Activated naive CD8-positive, alpha-beta T cell treated with anti-CD3 and anti-CD28 coated beads, Interleukin-2, amount 10 ng/mL, durations not matched to agents 7 days and 5 days (primary cell): ENCODE measurements at places on chromosomes 2 and 18.

- no peak for DNase-seq
Observed at GRCh38 chr18:70019991-70020390, 72.3 kb upstream of the CD226 start.

DNA sequence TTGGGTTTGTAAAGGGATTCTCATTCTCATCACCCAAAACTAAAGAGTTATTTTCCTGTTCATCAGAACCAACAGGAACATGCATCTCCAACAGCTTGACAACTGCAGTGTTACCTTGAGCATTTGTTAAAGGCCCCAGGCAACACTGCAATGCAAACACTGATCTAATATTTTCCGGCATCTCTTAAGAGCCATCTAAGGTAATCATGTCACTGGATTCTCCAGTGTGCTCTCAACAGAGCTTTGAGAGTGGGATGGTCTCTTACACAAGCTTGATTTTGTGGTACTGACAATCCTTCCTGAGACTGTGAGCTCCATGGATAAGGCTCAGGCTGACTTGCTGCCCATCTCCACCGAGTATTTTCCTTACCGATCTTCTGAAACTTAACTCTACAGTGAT lies 90.5 kb upstream of the ITGB6 start:
- no peak for DNase-seq

GRCh38 chr2:133641497-133641896 lies 73.2 kb upstream of the NCKAP5 start:
- no peak for DNase-seq

DNA sequence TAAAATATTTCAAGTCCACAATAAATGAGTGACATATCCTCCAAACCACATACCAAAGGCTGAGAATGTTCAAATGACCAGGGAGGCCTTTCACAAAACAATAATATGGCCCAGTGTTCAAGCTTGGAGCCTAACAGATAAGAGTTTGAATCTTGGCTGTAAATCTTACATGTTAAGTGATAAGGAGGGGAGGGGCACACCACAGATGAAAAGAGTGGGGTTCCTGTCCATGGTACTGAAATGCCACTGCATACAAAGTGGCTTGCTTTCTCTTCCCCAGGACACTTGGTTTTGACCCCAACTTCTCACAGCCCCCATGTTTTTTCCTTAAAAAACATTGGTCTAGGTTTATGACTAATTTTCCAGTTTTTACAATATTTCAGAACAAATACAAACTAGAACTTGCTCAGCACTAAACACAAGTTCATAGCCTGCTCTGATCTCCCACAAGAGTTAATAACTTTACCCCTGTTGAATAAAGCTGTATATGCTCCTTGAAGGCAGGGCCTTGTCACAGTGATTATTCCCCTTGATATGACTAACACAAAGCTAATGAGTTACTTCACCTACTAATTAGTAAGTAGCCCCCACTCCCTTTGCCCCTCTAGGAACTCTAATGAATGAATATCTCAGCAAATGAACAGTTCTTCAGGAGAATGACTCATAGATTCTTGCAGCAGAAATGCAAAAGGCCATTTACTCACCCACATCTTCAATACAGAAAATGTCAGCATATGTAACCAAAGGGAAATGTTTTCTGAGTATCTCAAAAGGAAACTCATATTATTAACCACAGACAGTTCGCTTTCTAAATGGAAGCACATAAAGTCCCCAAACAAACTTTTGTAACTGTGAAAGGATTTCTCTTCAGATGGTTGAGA lies 142.2 kb downstream of the SATB2 start:
- no peak for DNase-seq

- no peak for DNase-seq
Observed at GRCh38 chr2:187716301-187716700, 162.1 kb upstream of the TFPI start.

- DNase-seq, result no peak
Observed at GRCh38 chr2:120866483-120867140, 130.9 kb downstream of the GLI2 start.

DNA sequence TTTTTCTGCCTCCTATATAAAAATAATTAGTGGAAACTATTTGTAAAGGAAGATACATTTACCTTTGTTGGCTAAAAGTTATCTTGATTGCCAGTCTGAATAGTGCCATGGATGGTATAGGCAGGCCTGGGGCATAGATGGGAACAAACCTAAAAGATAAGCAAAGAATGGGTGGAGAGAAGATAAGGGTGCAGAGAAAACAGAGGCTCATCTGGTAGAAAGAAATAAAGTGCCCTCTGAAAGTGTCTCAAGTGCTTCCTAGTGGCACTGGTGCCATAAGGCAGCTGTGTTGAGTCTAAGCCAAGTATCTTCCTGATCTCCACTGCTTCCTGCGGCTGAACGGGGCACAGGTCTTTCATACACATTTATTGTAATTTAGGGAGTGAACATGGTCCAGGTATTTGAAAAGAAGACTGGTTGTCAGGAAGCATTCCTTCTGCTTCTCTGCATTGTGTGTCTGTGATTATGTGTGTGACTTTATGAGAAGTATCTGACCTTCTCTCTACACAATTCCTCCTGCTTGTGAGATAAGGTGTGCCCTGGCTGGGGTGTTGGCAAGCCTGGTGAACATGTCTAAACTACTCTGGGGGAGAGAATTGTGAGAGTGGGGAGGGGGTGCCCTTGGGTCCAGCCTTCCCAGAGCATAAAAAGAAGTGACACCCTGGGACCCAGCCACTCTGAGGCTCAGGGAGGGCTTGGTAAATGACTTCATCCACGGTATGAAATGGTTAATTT lies 280.5 kb downstream of the CAMKMT start:
- no peak for DNase-seq

DNA sequence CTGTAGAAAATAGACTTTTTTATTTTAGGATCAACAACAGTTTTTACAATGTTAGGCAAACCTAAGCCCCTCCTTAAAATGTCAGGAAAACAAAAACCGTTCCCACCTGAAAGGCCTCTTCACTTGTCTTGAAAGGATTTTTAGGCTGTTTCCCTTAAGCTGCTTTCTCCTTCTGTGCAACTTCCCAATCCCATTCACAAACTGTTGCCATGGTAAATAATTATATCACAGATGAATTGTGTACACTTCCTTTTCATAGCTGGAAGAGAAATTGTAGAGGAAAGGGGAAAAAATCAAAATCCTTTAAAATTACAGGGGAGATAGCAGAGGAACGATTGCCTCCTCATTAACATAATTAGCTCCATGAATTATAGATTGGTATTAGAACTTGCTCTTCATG lies 1488.0 kb upstream of the CELF4 start:
- DNase-seq, result no peak

- DNase-seq, result no peak
Observed at GRCh38 chr2:223314811-223315210, 262.8 kb downstream of the KCNE4 start.

- no peak for DNase-seq
Observed at GRCh38 chr2:148814143-148814859, 60.7 kb upstream of the KIF5C start.

GRCh38 chr18:44763327-44763726 lies 82.6 kb downstream of the SETBP1 start:
- no peak for DNase-seq

DNA sequence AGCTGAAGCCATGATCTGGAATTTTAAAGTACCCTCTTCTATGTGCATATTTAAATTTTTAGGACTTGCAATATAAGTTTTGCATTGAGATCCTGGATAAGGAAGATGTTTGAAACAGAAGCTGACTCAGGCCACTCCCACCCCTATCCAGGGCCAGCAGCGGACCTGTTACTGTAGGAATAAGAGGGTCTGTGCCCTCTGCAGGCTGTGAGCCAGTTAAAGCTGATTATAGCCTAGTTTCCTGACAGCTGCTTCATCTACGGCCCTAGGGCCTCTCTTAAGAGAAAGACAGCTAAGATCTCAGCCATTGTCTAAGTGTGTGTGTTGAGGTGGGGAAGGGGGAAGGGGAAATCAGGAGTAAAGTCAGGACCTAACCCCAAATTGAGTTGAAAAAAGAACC lies 234.0 kb downstream of the HAUS1 start:
- DNase-seq, result no peak

DNA sequence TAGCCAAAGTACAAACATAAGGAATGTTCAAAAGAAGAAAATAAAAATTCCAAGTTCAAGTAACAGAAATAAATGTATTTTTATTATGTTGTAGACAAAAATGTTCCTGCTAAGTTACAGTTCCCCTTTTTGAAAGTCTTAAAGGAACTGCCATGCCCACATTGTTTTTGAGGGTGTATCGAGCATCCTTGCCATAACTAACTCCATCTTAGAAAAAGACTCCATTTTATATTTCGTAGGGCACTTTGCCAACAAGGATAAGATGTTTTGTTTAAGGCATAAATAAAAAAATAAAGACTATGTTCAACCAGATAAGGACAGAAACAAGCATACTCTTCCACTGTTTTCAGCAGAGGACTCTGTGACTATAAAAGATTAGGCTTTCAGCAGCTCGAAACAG lies 67.3 kb downstream of the TMEM237 start:
- no peak for DNase-seq
